Activated CD4-positive, alpha-beta T cell treated with anti-CD3 and anti-CD28 coated beads for 1 hour (primary cell): ENCODE measurements at places on chromosomes 12 and 14.
A peak's percentile ranks its signal among the peaks of the same experiment; 100 is the strongest.

DNA sequence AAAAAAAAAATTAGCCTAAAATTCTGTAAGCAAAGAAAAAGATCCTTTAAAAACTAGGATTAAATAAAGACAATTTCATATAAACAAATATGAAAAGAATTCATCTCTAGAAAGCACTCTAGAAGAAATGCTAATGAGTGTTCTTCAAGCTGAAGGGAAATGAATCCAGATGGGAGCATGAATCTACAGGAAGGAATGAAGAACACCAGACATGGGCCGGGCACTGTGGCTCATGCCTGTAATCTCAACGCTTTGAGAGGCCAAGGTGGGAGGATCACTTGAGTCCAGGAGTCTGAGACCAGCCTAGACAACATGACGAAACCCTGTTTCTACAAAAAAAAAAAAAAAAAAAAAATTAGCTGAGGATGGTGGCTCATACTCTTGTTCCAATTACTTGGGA, 297.2 kb downstream of the FBXL14 start:
- DNase-seq = no peak

DNA sequence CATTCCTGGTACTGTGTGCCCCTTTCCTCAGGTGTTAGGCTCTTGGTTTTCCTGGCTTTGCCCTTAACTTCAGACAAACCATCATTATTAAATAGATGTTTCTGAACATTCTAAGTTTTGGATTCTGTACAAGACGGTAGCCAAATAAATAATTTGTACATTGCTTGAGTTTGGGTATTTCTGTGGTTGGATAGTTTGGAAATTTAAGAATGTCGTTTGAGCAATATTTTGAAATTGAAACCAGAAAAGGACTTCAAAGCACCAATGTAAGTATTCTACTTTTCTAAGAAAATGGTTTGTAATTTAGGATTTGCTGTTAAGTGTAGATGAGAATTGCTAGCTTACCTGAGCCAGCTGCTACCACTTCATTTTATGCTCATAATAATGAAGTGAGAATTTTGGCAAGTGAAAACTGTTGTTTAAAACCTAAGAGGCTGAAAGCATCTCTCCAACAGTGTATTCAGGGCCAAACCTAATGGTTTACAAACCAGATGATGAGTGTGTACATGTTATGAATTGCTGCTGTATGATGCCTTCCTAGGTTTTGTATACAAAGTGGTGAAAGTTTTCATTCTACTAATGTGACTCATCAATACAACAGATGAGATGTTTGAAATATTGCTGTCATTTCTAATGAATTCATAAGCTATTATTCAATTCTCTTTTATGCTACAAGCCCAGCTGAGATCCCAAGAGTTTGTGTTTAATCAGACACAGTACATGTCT, 181.5 kb upstream of the PRKD1 start:
- no peak for DNase-seq

GRCh38 chr12:17928708-17929366, 161.2 kb downstream of the RERGL start:
- DNase-seq = no peak

DNA sequence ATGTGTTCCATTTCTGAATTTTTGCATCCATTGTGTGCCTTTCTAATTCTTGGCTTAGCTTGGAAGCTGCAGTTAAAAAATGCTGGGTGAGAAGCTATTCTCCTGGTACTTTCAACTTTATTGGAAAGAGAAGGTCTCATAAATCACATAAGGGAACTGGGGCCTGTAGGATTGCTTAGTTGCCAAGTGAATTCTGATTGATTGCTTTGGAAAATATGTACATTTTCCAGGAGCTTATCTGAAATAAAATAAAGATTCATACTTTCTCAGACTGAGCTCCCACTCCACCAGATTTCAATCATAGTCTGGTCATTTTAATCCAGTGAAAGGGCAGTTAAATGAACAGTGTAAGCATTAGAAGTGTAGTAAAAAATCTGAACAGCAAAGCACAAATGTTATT, 50.0 kb upstream of the PRICKLE1 start:
- no peak for DNase-seq

- no peak for DNase-seq
Observed at GRCh38 chr12:113170926-113171325, 14.4 kb downstream of the DDX54 start.

GRCh38 chr14:41532255-41532654, 74.4 kb upstream of the LRFN5 start:
- no peak for DNase-seq

- DNase-seq = no peak
Observed at GRCh38 chr12:59007620-59008019, 87.3 kb upstream of the LRIG3 start.

- DNase-seq = no peak
Observed at GRCh38 chr14:63192085-63192484, 12.2 kb upstream of the RHOJ start.

GRCh38 chr12:12779529-12779928, 5.9 kb upstream of the APOLD1 start:
- no peak for DNase-seq

DNA sequence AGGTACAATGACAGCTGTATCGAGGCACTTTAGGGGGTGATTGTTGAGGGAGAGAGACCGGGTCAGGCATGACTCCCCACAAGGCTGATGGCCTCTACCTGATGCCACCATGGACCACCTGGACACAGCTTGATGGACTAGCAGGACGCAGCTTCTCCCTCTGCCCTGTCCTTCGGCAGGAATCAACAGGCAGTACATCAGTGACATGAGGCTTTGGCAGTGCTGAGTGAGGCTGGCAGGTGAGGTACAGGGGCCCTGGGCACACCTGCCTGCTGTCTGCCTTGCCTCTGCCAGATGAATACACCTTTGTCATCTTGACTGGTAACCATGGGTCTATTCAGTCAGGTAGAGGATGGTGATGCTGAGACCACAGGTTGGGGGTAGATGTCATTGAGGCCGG, 25.3 kb upstream of the ESRRB start:
- DNase-seq = no peak

- no peak for DNase-seq
Observed at GRCh38 chr12:62335796-62336195, 75.6 kb downstream of the USP15 start.

DNA sequence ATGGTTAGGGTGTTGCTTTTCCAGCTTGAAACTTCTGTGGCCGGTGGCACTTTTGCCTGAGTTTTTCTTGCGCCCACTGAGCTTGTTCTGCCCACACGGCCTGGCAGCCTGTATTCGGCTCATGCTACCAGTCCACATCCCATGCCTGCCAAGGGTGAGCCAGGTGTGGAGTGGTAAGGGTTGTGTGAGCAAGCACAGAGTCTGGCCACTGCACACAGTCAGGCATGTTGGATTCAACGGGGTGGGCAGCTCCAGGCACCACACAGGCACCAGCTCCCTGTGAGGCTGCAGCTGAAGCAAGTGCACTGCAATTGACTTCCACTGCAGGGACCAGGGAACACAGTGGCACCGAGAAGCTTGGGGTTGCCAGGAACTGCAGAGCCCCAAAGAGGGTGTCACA, 18.8 kb upstream of the NTS start:
- DNase-seq = no peak

- DNase-seq = peak; percentile 9
Observed at GRCh38 chr12:68932128-68932960, 627 bp downstream of the CPM start.
